B cell (primary cell): ENCODE measurements at places on chromosomes 3 and 15.

DNA sequence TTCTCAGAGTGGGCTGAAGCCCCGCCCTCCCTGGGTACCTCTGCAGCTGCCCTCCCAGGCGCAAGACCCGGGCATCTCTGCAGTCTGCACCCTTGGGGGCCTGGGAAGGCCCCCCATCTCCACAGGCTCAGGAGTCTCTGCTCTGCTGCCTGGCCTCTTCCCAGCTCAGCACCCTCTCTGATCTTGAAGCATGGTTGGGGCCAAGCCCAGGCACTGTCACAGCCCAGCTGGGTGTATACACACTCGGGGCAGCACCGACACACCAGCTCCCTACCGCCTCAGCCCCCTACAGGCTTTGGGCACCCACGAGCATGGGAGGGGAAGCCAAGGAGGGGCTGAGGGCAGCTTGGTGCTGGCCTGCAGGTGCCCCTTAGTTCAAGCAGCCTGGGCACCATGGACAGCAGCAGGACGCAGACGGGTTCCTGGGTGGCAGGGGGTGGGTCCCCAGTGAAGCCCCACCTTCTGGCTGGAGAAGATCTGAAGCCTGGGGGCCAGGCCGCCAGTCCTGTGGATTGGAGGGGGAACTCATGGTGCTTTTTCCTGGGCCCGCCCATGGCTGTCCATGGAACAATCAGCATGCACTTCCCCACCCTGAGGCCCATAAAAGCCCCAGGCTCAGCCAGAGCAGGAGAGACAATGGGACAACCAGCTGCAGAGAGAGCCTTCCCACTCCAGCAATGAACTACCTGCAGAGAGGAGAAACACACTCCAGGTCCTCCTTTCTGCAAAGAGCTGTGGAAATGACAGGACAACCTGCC, 170.6 kb downstream of the TJP1 start:
- DNase-seq: no peak

GRCh38 chr3:122784436-122784835, 9.2 kb downstream of the HSPBAP1 start:
- DNase-seq: no peak

DNA sequence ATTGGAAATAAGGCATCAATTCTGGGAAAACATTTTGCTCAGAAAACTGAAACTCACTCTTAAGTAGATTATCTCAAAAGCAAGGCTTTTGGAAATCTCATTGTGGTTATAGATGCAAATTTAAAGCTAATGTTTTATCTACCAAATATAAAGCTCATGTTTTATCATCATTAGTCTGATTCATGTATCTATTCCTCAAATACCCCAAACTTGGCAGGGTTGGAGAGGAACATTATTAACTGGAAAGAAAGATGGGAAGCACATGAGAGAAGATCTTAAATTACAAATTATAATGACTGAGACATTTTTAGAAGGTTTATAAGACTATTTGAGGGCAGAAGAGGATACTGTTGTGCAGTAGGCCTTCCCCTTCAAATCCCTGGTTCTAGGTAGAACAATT, 137.3 kb upstream of the TGFBR2 start:
- no peak for DNase-seq

DNA sequence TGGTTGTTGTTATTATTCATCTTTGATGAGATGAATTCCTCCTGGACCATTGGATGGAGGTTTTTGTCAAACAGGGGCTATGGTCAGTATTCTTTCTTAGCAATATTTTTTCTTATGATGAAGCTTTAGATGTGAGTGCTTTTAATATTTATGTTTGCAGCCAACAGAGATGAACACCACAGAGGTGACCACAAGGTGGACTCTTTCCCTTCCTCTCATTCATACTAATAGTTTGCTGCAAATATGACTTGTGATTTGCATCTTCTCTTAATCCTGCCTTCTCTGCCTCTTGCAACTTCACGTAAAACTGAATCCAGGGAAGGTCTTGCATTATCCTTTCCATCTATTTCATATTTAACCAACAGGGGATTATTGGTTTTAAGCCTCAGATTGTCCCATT, 473.1 kb upstream of the UBE2E2 start:
- DNase-seq: no peak

DNA sequence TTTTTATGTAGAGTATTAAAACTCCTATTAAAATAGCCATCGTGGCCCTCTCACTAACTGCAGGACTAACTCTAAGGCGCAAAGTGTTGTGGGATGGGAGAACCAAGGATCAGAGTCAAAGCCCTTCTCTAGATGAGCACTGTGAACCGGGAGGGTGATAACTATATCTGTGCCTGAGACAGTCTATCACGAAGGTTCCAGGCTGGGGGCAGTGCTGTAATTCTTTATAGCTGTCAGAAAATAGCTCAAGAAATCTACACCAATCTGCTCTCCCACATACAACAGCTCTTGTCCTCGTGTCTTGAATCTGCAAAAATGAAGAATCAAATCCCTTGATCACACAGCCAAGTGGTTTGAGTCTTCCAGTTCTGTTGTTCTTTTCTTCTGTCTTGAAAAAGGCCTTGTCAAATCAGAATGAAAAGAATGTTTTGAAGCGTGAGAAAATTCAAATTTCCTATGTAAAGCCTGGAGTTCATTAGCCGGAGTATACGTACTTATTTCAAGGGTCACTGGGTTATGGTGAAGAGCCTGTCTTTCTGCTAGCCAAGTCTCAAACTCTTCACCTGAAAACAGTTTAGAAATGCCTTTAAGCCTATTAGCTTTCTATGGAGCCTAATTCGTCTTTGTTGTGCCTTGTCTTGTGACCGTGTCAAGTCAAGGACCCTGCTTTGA, 185.3 kb upstream of the NECTIN3 start:
- no peak for DNase-seq

DNA sequence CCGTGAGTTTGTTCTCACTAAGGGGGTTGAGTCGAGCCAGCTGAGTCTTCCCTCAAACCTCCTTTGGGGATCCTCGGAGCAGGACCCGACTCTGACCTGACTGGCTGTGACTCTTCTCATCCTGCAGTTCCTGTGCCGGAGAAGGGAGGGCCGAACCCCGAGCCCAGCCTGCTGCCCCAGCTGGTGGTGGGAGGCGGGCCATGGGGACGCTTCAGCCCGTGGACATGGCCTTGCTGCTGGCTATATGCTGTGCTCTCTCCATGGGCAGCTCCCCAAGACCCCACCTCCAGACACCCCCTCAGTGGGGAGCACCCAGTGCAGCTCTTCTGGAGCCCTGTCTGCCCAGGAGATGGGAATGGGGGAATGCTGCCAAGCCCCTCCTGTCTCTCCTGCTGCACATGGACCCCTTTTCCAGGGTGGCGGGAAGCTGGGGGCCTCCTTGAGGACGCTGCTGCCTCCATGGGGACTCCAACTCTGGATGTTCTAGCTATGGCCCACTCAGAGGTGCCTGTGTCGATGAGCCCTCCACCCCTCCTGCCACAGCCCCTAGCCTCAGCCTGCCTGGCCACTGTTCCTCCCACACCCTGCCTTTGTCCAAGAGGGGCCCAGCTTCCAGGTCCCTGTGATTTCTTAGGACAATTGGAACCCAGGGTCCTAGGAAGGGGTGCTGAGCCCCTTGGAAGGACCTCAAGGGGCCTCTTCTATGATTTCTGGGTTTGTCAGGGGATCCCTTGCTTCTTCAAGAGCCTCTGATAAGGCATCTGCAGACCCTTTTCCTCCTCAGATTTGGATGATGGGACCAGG, 12.8 kb downstream of the C15orf39 start:
- DNase-seq: no peak

DNA sequence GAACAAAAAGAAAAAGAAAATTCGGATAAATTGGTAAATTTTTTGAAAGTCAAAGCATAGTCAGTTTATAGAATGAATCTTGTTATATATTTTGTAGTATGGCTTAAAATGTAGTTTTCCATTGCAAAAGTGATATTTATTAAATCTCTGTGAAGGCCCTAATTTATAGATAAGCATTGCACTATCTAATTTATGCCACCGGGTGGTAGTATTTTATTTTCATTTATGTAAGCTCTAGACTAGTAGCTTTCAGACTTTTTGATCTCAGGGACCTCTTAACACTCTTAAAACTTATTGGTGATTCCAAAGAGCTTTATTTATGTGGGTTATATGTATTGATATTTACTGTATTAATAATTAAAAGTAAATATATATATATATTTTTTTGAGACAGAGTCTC, 133.9 kb upstream of the LRRFIP2 start:
- DNase-seq: peak; percentile 9

GRCh38 chr15:57100136-57100539, 181.7 kb downstream of the TCF12 start:
- DNase-seq: peak; percentile 62

DNA sequence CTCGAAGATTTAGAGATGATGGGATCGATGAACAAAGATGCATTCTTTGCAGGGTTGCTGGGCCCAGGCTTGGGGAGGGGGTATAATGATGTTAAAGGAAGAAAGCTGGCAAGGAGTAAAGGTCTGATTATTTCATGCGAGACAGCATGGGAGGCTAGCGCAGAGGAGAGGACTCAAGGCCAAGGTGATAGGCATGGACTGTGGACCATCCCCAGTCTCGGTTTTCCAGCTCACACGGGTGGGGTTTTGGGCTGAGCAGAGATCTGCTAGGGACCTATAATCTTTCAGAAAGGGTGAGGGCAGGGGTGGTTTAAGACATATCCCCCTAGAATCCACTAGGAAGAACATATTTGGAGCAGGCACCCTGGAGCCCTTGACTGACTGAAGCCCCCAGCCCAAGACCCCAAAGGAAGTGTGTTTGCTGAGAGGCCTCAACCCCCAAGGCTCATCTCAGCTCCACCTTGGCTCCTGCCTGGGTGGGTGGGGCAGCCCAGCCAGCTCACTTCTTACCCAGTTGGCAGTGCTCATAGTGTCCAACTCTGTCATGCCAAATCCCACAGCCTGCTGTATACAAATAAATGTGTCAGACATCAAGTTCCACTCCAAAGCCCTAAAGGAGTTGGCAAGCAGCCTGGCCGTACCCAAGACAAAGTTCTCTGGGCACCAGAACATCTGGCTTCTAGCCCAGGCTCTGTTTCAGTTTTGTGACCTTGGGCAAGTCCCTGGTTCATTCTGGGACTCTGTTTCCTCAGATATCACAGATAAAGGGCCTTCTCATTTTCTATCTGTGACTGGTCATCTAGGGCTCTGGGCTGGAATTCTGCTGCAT, 17.9 kb downstream of the ACSBG1 start:
- no peak for DNase-seq

DNA sequence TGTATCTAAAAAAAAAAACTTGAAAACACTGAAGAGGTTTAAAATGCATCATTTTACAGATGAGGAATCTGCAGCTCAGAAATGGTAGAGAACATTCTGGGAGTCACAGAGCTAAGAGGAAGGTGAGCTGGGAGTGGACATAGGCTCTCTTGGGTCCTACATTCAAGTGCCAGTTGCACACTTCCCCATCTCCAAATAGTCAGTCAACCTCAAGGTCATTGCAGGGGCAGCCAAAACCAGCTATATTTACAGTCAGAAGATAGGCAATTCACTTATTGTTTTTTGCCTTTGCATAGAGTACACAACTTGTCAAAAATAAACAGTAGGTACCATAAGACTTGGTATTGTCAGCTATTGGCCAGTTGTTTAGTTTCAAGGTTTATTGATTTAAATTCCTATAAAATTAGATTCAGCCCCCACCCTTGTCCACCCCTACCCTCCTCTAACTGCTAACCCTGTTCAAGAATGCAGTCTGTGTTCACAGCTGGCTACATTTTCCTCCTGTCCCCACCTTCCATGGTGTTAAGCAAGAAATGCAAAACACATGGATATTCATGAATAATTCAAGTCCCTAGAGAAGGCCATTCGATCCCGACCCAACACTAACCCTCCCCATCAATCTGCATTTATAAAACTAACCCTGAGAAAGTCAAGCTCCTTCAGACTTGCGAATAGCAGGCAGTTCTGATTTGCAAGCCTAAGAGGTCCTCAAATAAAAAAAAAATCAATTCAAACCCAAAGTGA, 567.0 kb upstream of the MCTP2 start:
- no peak for DNase-seq

- no peak for DNase-seq
Observed at GRCh38 chr3:33388374-33389100, 51.7 kb downstream of the UBP1 start.

GRCh38 chr15:70535071-70535954, 228.0 kb downstream of the UACA start:
- DNase-seq: peak; percentile 26

- DNase-seq: peak; percentile 38
Observed at GRCh38 chr15:58628206-58628947, 121.1 kb downstream of the ADAM10 start.

DNA sequence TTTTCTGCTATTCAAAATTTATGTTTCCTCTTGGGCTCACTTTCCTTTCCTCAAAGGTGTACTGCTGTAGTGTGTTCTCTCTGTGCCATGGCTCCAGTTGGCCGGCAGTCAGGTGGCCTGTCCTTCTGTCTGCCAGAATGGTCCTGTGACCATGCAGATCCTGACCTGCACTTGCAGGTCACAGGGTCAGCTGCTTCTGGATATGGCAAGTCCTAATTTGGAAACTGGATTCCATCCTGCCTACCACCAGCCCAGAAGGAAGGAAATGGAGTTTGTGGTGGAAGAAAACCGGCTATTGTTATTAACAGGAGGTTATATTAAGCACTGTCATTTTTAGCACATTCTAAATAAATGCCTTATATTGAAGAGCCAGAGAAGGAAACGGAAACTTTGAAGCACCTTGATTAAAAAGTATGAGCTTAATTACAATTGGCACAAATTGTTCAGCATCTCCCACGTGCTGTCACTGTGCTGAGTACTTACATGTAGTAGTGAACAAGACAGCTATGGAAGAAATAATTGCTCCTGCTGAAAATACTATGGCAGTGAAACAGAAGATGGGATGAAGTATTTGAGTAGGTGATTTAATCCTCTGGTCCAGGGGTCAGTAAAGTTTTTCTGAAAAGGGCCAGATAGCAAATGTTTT, 362.8 kb downstream of the PTPRG start:
- no peak for DNase-seq

GRCh38 chr3:114375608-114376421, 82.0 kb downstream of the TIGIT start:
- DNase-seq: no peak

GRCh38 chr3:157830556-157831236, 275.5 kb downstream of the SHOX2 start:
- DNase-seq: no peak

- DNase-seq: no peak
Observed at GRCh38 chr3:106130384-106131198, 261.8 kb upstream of the CBLB start.

DNA sequence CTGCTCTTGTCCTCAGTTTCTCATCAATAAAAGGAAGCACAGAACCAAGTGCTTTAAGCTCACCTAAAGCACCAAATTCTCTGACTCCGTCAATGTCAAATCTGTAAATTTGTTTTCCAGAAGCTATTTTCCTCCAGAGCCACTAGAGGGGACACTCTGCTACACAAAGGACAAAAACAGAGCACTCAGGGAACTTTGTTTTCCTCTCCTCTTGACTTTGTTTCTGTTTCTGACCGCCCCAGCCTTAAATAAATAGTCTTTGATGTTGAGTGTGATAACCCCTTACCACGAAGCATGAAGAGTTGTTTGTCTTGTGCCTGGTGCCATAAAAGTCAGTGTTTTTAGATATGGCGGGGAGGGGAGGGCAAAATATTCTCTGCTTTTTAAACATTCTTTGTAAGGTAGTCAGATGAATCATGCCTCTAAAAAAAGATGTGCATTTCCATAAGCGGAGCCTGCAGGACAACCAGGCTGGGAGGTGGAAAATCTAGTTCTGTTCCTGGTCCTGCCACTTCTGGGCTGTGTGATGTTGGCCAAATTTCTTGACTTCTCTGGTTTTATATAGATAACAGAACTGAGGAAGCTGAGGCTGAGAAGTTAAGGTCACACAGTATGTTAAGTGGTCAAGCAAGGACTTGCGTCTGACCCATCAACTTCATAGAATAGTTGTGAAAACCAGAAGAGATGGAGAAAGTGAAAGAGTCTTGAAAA, 7.3 kb upstream of the ZBTB38 start:
- peak; percentile 54 for DNase-seq

GRCh38 chr15:101810876-101811275, 1.1 kb upstream of the OR4F15 start:
- no peak for DNase-seq

GRCh38 chr3:129672412-129672811, 65.9 kb upstream of the PLXND1 start:
- DNase-seq: no peak
